Stimulated activated CD8-positive, alpha-beta memory T cell treated with anti-CD3 and anti-CD28 coated beads, Interleukin-7, amount 100 ng/mL, for 48 hours (primary cell): ENCODE measurements at places on chromosomes 7 and 10.

- DNase-seq = no peak
Measured at GRCh38 chr7:131234719-131235488, 92.8 kb upstream of the MKLN1 start.

- DNase-seq = no peak
Measured at GRCh38 chr7:43072530-43072929, 39.9 kb upstream of the HECW1 start.

DNA sequence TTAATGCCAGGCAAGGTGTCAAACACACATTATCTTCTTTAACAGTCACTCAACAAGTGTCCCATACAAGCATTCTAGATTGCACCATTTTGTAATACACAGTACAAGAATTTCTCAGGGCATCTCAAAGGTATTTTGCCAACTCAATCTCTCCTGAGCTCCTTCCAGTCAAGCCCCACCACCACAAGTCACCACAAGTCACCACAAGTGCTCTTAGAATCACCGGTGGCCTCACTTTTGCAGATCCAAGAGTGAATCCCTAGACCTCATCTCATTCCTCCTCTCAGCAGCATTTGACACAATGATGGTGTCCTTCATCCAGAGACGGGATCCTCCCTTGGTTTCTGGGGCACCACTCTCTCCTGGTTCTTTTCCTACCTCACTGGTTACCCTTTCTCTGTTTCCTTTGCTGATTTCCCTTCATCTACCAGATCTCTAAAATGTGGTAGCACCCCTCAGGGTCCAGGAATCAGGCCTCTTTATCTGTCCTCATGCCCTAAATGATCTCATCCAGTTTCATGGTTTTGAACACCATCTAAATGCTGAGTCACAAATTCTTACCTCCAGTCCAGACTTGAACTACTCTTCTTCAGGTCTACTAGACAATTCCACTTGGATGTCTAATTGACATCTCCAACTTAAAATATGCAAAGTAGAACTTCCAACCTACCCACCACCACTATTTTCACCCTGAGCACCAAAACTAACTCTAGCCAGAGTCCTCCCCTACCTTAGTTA lies 26.9 kb downstream of the VPS41 start:
- DNase-seq = no peak

- DNase-seq = no peak
Measured at GRCh38 chr10:8544057-8544380, 489.5 kb downstream of the GATA3 start.

DNA sequence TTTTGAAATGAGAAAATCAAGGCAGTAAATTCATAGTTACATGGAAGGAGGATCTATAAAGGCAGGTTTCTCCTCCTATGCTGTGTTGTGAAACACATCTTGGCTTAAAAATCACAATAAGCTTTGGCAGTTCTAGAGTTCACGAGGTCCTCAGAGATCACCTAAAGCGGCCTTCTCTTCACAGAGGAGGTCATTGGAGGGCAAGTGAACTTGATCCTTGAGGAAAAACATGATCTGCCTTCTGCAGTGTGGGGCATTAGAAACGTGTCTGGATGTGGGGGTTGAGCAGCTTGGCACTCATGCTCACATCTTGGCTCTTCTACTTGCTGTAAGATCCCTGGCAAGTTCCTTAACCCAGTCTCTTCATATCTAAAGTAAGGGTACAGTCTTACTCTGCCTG lies 96.1 kb upstream of the BMPER start:
- no peak for DNase-seq

GRCh38 chr10:19488592-19489280 lies 327.5 kb upstream of the PLXDC2 start:
- DNase-seq = no peak

GRCh38 chr10:13311177-13311575 lies 11.3 kb upstream of the PHYH start:
- DNase-seq = no peak

- no peak for DNase-seq
Measured at GRCh38 chr7:23020742-23021401, 6.9 kb upstream of the HYCC1 start.

DNA sequence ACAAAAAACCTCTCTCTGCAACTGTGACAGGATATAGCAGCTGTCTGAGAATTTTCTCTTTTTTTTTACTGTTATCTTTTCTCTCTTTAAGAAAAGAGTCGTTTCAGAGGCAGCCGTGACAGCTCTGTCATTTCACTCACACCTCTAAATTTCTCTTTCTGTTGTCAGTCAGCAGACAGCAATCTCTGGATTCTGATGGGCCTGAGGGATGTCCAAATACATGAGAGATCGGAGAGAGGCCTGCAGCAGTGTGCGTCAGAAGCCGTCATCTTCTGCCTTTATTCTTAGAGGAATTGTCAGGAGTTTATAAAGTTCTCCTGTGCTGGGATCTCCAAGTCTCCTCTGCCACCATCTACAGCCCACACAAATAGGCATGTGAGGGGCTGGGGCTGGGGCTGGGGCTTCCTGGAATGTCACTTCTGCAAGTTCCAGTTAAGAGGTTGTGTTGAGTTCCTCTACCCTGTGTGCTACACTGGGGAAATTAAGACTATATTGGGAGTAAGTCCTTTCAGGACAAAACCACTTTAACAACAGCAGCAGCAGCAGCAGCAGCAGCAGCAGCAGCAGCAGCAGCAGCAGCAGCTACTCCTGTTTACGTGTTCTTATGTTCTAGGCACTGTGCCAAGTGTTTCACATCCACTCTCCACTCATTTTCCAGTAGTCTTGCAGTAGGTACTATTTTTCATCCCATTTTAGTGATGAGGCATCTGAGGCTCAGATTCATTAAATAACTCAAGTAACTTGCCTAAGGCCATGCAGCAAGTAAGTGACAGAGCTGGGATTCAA lies 541.3 kb downstream of the LRMDA start:
- no peak for DNase-seq

DNA sequence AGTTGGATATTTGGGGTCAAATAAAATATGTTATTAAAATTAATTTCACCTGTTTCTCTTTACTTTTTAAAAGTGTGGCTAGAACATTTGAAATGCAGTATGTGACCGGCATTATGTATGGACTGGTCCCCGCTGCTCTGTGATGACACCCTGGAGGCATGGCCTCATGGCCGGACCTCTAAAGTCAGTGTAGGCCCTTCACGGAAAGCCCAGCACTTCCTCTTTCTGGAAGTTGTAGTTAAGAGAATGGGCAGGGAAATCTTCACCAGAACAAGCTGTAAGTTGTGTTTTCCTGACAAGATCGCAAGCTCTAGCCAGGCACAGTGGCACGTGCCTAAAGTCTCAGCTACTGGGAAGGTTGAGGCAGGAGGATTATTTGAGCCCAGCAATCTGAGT lies 38.3 kb upstream of the SRGN start:
- no peak for DNase-seq

DNA sequence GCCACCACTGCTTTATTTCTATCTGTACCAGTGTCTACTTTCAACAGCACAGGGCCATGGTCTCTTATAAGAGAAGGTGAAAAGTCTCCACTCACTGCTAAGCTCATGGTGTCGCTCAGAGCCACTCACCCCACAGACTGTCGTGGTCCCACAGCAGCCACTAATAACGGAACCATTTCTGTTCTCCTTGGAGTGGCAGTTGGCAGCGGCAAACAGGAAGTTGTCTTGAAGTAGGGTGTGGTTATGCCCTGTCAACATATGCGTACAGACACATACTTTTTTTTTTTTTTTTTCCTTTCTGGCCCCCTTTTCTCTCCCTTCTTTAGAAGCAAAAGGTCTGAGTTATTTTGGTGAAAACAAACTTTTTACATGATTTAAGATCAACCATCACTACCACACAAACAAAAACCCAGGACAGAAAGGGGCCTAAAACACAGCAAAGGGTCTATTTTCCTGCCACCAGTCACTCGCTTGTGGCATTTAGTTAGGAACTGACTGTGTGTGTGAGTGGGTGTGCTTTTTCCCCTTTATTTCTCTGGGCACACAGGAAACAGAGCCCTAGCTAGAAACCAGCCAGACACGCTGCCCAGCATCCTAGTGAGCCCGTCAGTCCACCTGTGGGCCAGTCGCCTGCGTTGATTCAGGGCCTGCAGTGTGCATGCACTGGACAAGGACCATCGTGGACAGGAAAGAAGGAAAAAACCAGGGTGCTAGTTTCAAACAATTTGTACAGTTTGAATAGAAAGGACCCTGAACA lies 96.7 kb upstream of the EFCAB10 start:
- no peak for DNase-seq
